ENCODE measurements at places on chromosomes 6 and 20.

DNA sequence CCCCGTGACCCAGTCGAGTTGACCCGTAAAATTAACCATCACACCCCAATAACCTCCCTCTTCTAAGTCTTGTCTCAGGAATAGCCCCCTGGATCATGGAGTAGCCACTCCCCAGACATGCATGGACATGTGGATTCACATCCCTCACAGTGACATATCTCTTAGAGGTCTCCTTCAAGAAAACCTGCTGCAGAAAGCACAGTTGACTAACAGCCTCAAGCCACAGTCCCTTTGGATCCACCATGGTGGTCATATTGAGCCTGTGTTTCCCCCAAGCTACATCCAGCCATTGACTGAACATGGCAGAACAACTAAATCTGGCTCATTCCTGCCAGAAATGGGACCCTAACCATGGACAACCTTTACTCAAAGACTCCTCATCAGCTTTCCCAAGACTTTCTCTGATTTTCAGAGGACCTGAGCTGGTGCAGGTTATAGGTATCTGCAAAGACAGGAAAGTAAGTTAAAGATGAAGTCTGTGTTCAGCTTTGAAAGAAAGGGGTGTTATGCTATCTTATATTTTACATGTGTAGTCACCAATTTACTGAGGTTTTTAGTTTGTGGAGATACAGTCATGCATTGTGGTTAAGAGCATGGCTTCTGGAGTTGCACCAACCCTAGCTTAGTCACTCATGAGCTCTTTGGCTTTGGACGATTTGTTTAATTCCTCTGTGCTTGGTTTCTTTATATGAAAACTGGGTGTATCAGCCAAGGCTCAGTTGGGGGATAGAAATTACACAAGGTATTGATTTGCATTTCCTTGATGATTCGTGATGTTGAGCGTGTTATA, 219.1 kb downstream of the MYLK4 start:
- no peak for DNase-seq

- no peak for DNase-seq
Observed at GRCh38 chr6:75344455-75344854, 59.9 kb upstream of the TMEM30A start.

DNA sequence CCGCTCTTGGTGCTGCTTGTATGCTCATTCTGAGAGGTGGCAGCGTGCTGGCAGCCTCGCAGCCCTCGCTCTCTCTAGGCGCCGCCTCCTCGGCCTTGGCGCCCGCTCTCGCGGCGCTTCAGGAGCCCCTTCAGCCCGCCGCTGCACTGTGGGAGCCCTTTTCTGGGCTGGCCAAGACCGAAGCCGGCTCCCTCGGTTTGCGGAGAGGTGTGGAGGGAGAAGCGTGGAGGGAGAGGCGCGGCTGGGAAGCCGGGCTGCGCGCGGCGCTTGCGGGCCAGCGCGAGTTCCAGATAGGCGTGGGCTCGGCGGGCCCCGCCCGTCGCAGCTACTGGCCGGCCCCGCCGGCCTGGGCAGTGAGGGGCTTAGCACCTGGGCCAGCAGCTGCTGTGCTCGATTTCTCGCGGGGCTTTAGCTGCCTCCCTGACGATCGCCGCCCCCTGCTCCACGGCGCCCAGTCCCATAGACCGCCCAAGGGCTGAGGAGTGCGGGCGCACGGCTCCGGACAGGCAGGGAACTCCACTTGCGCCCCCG, 19.5 kb upstream of the FAM8A1 start:
- peak; percentile 50 for DNase-seq

DNA sequence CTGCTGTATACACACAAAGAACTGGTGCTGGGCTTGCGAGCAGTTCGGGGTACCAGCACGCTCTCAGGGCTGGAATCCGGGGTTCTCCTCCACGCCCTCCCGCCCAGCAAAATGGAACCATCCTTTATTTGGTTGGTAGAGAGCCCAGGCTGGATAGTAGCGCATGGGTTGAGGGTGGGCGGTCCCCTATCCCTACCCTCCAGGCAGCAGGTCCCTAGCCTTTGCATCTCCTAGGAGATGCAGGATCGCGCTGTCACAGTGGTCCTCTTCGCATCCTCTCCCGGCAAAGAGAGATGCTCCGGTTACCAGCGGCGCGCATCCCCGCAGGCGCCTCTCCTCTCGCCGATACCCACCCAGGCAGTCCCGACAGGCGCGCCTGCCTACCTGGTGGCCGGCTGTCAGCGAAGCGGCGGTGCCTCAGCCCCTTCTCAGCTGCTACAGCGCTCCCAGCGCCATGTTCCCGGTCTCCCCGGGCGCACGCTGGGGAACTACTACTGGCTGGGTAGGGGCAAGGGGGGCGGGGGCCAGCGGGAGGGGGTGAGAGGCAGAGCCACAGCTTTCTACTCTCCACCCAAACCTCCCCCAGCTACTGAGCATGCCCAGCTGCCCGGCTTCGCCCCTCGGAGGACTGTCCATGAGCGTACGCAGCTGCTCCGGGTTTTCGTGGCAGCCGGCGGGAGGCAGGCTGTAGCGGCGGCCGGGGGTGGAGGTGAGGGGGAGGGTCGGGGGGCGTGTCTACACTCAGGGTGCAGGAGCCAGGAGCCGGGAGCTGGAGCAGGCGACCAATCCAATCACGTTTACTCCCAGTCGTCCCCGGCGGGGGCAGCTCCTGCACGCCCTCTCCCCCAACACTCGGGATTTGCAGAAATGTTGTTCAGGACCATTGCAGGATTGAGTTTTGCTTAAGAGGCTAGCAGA, at the start of gene PAK5:
TSS of gene PAK5 (minus strand) at position 699 of the 918 bp plus-strand sequence. CDS start 194,748 bp downstream, outside the sequence.
- DNase-seq, result peak; percentile 85

- no peak for DNase-seq
Observed at GRCh38 chr6:110971468-110971867, 10.4 kb upstream of the RPF2 start.

DNA sequence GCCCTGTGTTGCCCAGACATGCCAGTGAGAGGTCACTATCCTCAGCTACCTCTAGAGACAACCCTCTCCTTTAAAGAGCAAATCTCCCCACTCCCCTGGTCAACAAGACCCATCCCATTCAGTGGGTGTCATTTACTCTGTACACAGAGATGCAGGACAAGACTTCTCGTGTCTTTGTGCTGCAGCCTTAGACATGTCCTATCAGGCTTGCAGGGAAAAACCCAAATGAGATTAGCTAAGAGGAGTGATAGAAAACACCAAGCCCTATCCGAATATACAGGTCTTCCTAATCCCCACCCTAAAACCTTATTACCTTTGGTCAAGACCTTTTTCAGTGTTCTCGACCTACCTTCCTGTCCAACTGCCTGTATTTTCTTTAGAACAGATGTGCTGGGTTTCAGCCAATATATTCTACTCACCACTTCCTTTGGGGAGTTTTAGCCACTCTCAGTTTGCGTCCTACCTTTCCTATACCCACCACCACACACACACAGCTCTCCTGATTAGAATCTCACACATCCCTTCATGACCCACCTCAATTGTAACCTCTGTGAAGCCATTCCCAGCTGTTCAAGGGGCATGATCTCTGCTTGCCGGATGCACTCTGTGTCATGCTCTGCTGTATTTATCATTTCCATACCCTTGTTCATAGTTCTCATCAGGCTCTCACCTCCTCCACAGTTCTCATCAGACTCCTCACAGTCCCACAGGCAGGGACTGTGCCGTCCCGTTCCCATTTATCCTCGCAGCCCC, 39.7 kb downstream of the TRAM2 start:
- no peak for DNase-seq

GRCh38 chr6:113481910-113482309, 375.2 kb upstream of the MARCKS start:
- no peak for DNase-seq

- no peak for DNase-seq
Observed at GRCh38 chr20:45432294-45432693, 16.4 kb downstream of the PIGT start.

DNA sequence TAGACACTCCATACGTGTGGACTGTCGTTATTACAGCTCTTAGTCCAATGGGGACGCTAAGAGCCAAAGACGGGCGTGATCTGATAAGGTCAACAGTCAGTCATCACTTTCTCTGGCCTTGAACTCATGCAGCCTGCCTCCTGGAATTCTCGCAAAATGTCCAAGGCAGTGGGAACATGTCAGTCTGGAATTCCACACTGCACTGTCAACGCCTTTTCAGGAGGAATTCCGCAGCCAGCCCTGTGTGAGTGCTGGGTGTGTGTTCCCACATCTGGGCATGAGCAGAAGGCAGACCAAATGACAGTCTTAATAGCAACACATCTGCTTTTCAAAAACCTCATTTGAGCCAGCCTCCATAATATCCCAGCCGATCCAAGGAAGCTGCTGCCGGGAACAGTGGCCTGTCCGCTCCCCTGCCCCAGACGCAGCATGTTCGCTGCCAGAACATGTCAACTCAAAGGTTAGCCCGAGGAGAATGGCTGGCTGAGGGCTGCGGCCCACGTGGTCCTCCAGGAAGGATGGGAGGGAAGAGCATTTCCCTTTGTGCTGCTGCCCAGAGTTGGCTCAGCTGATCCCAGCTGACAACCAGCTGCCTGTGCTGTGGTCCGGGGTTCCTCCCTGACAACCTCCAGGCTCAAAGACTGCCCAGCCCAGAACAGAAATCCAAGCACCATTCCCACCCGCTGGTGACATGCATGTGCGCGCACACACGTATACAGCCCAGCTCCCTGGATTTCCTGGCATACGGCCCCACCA, 103.1 kb downstream of the SULF2 start:
- DNase-seq, result peak; percentile 45

DNA sequence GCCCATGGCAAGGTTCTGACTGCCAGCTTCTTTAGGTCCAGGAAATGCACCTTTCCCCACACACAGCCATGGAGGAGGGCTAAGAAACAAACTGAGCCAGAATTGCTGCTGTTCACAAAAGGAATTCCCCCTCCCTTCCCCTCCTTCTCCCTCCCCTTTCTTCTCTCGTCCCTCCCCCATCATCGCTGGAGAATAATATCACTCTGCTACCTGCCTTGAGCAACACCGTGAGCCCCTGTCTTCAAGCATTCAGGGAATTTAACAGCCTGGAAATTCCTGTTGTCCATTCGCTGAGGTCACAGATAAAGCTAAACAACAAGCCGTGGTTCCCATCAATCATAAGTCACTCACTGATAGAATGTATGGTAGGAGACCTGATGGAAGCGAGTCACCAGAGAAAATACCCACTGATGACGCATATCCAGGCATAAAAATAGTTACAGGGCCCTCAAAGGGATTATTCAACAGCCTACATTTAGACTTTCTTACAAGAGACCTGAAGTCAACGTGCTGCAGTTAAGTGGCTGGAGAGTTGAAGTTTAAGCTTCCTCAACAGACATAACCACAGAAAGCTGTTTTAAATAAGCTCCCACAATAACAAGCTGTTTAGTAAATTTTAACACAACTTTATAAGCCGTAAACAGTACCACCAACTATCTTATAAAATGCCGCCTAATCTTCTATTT, 59.7 kb downstream of the HIVEP2 start:
- DNase-seq, result peak; percentile 43

DNA sequence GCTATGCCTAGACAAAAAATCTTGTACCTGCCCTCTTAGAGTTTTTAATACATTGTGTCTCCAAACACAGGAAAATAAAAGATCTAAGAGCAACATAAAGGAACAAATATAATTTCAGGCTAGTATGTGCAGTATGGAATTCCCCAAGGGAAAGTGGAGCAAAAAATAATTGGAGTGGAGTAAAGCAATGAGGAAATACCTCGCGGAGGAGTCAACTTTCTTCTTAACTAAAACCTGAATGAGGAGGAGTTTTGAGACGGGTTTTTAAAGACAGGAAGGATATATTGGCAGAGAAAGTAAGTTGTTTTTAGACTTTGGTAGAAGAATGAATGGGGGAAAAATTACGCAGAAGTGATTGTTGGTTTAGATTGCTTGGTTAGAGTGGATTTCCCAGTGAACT, 14.0 kb downstream of the HIVEP1 start:
- DNase-seq, result no peak

GRCh38 chr6:2230659-2231277, 14.6 kb downstream of the GMDS start:
- no peak for DNase-seq

- DNase-seq, result no peak
Observed at GRCh38 chr6:161010418-161010817, 18.8 kb downstream of the MAP3K4 start.

All from Ammon's horn (tissue), 1 donor.